ENCODE measurements at places on chromosomes 1 and 21. TPM values are rescaled to one million over a fixed set of nuclear protein-coding genes. Genes with fewer than 3 reads are reported as not detected.

The ADAMTS4 gene
- total RNA-seq: 13.6 TPM

The TNNT2 gene
- total RNA-seq: not detected

The NR1I3 gene
- total RNA-seq: not detected

The ILDR2 gene
- not detected for total RNA-seq

The SLAMF1 gene
- total RNA-seq: not detected

The PYHIN1 gene
- not detected for total RNA-seq

The TMEM200B gene
- total RNA-seq: 1.5 TPM

The SMPDL3B gene
- total RNA-seq: not detected

The WNT3A gene
- not detected for total RNA-seq

The PRKCZ gene
- 0.44 TPM for total RNA-seq

The VASH2 gene
- 1.4 TPM for total RNA-seq

The HCN3 gene
- 3.3 TPM for total RNA-seq

The CLCA2 gene
- 0.11 TPM for total RNA-seq

The MPL gene
- 0.18 TPM for total RNA-seq

The S100A8 gene
- not detected for total RNA-seq

The HTR6 gene
- total RNA-seq: not detected

The ATP1A4 gene
- total RNA-seq: not detected

The CDC42BPA gene
- 88.1 TPM for total RNA-seq

The TCHH gene
- total RNA-seq: not detected

The S100A12 gene
- total RNA-seq: not detected

The MRPS14 gene
- total RNA-seq: 31.6 TPM

The CELA3B gene
- not detected for total RNA-seq

The CRNN gene
- total RNA-seq: not detected

The MAP3K7CL gene
- total RNA-seq: 10.9 TPM

The HOOK1 gene
- total RNA-seq: not detected

The PLPPR4 gene
- total RNA-seq: not detected

The SH2D2A gene
- 1.8 TPM for total RNA-seq

The MTARC1 gene
- 3.5 TPM for total RNA-seq

The GPR3 gene
- total RNA-seq: 2.4 TPM

Measured in endothelial cell of umbilical vein (primary cell).